ENCODE measurements at places on chromosomes 2 and 18.

DNA sequence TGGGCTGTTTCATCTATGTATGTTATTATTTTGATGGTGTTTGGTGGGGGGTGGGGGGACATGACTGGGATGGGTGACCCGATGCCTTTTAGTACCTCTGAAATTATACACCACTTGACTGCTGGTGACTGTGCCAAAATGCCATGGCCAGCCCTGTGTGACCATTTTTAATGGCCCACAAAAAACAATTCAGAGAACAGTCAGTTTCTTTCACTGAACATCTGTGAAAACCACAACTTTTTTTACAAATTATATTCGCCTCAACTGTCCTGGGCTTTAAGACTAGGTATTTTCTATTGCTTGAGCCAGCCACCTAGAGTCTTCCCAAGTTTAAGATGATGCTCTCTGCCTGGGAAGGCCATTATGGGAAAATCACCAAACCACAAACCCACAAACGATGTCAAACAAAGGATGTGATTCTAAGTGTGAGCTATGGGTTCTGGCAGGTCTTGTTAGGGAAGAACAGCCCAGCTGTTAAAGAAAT lies 33.9 kb downstream of the FN1 start:
- peak; percentile 86 for DNase-seq

- DNase-seq = no peak
Measured at GRCh38 chr18:58402951-58403702, 225.8 kb downstream of the ALPK2 start.

DNA sequence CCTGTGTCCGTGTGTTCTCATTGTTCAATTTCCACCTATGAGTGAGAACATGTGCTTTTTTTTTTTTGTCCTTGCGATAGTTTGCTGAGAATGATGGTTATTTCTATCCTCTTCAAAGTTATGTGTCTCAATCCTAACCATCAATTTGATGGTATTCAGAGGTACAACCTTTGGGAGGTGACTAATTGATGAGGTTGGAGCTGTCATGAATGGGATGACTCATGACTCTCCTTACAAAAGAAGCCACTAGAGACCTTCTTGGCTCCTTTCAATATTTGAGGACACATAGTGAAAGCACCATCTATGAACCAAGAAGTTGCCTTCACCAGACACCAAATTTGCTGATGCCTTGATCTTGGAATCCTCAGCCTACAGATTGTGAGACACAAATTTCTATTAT lies 677.1 kb upstream of the DDX18 start:
- no peak for DNase-seq

- no peak for DNase-seq
Measured at GRCh38 chr2:233413559-233414272, 59.4 kb downstream of the DGKD start.

GRCh38 chr2:220071696-220072095 lies 444.3 kb downstream of the SLC4A3 start:
- no peak for DNase-seq

- no peak for DNase-seq
Measured at GRCh38 chr2:23695214-23695889, 231.6 kb downstream of the ATAD2B start.

DNA sequence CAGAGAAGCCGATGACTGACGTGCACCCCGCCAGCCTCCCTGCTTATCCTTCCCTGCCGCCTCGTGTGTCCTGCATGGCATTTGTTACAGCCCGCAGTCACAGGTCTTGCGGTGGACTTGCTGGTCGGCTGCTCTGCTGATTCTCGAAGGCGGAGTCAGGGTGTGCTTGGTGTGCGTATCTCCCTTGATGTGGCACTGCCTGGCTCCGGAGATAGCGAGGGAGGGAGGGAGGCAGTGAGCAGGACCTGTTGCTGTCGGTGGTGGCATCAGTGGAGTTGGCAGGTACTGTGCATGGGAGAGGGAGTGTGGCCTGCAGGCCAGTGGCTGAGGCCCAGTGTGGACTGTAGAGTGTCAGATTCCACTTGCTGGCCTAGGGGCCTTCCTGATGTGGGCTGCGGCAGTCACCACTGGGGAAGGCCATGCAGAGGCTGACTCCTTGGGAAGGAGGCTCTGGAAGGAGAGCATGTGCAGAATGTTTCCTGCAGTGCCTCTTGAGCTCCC lies 198.9 kb downstream of the AGAP1 start:
- no peak for DNase-seq

- no peak for DNase-seq
Measured at GRCh38 chr2:127177617-127178263, 42.4 kb downstream of the CYP27C1 start.

- no peak for DNase-seq
Measured at GRCh38 chr2:240509667-240510512, 47.9 kb downstream of the ANKMY1 start.

- no peak for DNase-seq
Measured at GRCh38 chr2:148875387-148876051, 492 bp downstream of the KIF5C start.

DNA sequence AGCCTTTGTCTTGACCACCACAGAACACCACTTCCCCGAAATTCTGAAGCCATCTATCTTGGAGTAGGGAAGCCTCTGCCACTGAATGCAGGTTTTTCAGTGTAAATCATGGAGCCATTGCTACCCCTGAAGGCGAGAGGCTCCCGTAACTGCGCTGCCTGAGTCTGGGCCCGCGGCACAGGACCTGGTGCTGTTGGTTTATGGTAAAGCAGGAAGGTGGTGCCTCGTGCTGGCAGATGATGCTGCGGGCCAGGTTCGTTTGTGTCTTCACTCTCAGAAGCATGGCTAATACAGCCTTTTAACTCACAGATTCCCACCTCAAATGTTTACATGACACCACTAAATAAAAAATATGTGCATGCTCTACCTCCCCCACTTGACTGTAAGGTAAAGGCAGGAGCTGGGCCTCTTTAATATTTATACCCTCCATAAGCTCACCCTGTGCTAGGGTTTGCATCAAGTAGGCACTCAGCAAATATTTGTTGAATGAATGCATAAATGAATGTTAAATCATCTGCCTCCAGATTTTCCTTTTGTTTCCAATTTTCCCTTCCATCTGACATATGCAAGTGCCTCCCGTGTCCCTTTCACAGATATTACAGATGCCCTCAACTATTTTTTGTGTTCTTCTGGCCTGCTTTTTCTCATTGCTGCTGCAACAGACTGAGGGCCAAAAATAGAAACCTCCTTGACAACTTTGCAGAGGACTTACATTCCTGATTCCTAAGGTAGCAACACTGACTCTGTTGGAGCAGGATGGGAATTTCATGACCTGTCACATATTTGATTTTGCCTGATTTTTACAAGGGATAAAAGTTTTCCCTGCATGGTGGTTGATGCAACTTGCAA lies 83.5 kb upstream of the CPO start:
- DNase-seq = no peak

GRCh38 chr2:129877795-129878775 lies 101.4 kb upstream of the RAB6C start:
- peak; percentile 47 for DNase-seq

DNA sequence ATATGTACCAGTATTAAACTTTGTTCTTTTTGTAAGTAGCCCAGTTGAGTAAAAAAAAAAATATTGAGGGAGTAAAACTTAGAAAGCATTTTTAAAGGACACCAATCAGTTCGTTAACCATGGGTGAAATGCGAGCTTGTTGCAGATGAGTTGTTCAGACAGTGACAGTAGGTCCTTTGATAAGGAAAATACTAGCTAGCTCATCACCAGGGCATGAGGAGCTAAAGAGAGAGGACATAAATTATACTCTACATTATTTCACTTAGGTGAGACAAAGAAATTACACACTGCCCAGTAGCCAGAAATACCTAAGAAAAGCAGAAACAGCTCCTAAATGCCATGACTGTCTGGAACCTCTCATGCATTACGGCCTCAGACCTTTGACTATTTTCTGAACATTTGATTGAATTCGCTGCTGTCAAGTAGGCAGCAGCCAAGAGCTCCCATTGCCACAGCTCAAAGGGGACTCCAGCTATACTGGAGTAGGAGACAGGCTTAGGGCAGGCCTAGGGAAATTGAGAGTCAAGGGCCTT lies 2.6 kb upstream of the HNRNPLL start:
- no peak for DNase-seq

DNA sequence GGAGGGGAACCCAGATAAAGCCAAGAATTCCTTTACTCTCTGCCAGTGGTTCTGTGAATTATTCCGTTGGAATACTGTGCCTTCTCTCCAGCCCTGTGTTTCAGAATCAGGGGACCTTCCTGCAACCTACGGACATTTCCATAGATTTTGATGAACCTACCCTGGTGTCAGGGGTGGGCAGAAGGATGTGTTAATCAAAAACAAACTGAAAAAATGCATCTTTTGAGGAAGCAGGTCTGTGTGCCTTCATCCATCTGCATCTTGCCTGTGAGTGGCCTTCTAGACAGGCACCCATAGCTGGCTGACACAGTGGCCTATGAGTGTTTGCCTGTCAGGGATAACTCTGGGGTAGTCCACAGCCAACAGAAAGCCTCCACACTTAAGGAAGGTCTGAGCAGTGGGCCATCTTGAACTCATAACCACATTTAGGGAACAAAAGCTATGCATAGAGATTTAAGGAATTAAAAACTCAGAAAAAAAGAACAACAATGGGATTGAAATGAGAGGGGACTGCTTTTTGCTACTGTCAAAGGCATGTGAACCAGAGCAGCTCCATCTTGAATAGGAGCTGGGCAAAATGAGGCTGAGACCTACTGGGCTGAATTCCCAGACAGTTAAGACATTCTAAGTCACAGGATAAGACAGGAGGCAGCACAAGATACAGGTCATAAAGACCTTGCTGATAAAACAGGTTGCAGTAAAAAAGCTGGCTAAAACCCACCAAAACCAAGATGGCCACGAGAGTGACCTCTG lies 45.9 kb upstream of the ITGA6 start:
- DNase-seq = no peak

GRCh38 chr18:13427354-13427753 lies 208.8 kb downstream of the LDLRAD4 start:
- DNase-seq = no peak

- DNase-seq = no peak
Measured at GRCh38 chr2:78465707-78466106, 559.8 kb upstream of the REG3G start.

GRCh38 chr18:31410716-31411483 lies 34.3 kb downstream of the DSG4 start:
- no peak for DNase-seq

GRCh38 chr2:165114346-165114939 lies 89.4 kb downstream of the SCN3A start:
- peak; percentile 26 for DNase-seq

DNA sequence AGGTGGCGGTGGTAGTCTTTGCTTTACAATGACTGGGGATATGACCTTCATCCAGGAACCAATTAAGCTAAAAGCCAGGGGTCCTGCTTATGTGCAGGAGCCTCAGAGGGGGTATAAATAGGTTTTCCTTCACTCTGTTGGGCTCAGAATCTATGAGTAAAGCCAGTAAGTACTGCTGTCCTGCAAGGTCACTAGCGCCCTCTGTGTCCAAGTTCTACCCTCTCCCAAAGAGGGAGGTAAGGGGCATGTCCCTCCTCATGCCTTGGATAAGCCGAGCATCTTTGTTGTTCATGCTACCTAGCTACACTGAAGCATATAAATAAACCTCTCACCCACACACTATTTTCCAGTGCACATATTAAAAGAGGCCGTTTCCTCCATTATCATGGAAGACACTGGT lies 79.4 kb downstream of the SPRED2 start:
- no peak for DNase-seq

- DNase-seq = no peak
Measured at GRCh38 chr2:138078153-138078552, 113.9 kb downstream of the HNMT start.

DNA sequence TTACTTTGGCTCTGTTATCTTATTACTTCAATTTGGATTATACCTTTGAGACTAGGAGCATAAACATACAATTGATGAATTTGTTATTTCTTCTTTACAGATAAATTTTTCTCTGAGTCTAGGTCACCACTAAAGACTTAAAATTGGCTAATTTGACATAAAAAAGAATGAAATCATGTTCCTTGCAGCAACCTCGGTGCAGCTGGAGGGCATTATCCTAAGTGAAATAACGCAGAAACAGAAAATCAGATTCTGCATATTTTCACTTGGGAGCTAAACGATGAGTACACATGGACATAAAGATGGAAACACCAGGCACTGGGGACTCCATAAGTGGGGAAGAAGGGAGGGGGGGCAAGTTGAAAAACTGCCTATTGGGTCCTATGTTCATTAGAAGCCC lies 172.8 kb upstream of the SESTD1 start:
- DNase-seq = no peak

DNA sequence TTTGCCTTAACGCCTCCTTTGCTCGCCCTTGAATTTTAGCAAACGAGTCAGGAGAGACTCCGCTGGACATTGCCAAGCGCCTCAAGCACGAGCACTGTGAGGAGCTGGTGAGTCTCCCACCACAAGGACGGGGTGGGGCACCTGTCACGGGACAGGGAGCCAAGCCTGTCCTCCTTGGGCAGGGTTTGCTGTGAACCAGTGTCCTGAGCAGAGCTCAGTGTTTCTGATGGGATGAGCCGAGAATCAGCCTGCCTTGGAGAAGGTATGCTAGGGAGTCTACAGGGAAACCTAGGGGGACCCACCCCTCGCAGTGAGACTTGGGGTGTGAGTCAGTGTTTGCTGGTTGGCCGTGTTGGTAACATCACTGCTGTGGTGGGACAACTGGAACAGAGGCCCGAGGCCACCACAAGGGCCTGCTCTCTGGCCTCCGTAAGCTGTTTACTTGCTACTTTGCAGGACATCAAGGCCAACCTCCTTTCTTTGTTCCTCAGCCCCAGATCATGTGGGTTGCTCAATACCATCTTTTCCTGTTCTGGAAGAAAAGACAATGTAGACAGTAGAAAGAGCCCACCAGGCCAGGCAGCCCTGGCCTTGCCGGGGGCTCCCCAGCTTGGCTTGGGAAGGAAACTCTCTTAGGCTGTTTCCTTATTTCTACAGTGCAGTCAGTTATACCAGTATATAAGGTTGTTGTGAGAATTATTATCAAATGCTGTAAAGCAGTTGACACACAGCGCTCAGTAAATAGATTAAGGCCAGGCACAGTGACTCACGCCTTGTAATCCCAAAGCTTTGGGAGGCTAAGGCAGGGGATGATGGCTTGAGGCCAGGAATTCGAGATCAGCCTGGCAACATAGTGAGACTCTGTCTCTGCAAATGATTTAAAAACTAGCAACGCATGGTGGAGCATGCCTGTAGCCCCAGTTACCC lies 42.4 kb downstream of the ITGB1BP1 start:
- peak; percentile 92 for DNase-seq

GRCh38 chr2:238106698-238107524 lies 6.8 kb downstream of the ESPNL start:
- DNase-seq = no peak

GRCh38 chr18:23438608-23439366 lies 14.3 kb upstream of the RIOK3 start:
- DNase-seq = no peak

- peak; percentile 1 for DNase-seq
Measured at GRCh38 chr18:5628512-5629255, 84.9 kb upstream of the EPB41L3 start.

Data from fibroblast of skin of left quadriceps (primary cell).